Stimulated activated CD4-positive, alpha-beta T cell treated with anti-CD3 and anti-CD28 coated beads, Interleukin-4, amount 100 ng/mL, for 1 hour (primary cell): ENCODE measurements at places on chromosomes 2 and 18.

GRCh38 chr2:144467502-144468137 is 52.3 kb downstream of the ZEB2 start:
- DNase-seq: no peak

GRCh38 chr2:49265471-49265870 is 111.2 kb upstream of the FSHR start:
- no peak for DNase-seq

GRCh38 chr2:23427976-23428375 is 43.0 kb downstream of the KLHL29 start:
- no peak for DNase-seq

- DNase-seq: no peak
These were observed 180.1 kb downstream of the PRPF40A start for GRCh38 chr2:152537081-152537651.

DNA sequence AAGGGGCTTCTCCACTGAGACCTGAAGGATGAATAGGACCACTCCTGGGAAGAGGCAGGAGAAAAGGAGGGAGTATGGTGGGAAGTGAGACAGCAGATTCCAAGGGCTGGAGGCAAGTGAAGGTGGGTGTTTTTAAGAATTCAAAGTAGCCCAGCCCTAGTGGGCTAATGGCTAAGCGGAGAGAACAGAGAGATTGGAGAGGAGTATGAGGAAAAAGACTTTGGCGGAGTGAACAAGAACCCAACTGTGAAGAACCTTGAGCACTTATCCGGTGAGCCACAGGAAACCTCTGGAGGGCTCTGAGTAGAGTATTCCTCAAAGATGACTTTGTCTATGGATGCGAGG is 142.6 kb downstream of the COPS8 start:
- no peak for DNase-seq

DNA sequence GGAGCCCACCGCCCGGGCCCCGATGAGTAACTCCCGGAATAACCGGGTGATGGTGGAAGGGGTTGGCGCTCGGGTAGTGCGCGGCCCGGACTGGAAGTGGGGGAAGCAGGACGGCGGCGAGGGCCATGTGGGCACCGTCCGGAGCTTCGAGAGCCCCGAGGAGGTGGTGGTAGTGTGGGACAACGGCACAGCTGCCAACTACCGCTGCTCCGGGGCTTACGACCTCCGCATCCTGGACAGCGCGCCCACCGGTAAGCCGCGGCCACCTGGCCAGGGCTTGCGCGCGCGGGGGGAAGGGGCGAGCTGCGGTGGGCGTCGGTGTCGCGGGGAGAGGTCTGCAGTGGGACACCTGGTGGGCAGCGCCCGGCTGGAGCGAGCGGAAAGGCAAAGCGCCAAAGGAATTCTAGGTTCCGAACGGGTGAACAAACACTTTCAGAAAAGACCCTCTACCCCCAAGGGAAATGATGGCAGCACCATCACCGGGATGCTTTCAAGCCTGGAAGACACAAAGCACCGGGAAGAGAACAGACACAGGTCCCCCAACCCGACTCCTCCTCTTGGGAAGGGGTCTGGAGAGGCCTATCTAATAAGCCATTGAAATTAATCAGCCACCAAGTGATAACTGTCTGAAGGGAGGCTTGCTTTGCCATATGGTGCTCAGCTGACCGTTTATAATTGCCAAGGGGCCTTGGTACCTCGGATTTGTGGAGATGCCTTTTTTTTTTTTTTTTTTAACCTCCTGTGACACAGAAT is 1.1 kb downstream of the MIB1 start:
- peak; percentile 38 for DNase-seq

GRCh38 chr2:173851141-173851641 is 114.0 kb downstream of the SP3 start:
- no peak for DNase-seq

DNA sequence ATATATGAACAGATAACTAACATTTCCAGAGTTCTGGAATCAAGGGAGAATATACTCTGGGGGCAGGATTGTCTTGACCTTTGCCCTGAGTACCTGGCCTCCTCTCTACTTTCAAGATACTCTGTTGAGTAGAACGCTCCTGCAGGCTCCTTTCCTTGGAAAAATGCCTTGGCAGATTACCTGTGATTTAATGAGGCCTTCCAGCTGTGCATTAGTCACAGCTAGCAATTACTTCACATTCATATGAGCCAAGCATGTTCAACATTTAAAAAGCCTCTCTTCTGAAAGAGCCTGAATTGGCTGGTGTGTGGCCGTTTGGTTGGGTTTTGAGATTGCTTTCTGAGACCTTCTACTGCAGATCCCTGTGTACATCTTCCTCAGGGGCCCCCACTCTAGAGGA is 142.2 kb downstream of the PLCL1 start:
- DNase-seq: no peak

- no peak for DNase-seq
These were observed 30.4 kb downstream of the SRSF7 start for GRCh38 chr2:38720613-38721241.

- DNase-seq: no peak
These were observed 42.1 kb upstream of the KCNG2 start for GRCh38 chr18:79755496-79756142.

- no peak for DNase-seq
These were observed 167.1 kb downstream of the PDE1A start for GRCh38 chr2:182259629-182260150.

DNA sequence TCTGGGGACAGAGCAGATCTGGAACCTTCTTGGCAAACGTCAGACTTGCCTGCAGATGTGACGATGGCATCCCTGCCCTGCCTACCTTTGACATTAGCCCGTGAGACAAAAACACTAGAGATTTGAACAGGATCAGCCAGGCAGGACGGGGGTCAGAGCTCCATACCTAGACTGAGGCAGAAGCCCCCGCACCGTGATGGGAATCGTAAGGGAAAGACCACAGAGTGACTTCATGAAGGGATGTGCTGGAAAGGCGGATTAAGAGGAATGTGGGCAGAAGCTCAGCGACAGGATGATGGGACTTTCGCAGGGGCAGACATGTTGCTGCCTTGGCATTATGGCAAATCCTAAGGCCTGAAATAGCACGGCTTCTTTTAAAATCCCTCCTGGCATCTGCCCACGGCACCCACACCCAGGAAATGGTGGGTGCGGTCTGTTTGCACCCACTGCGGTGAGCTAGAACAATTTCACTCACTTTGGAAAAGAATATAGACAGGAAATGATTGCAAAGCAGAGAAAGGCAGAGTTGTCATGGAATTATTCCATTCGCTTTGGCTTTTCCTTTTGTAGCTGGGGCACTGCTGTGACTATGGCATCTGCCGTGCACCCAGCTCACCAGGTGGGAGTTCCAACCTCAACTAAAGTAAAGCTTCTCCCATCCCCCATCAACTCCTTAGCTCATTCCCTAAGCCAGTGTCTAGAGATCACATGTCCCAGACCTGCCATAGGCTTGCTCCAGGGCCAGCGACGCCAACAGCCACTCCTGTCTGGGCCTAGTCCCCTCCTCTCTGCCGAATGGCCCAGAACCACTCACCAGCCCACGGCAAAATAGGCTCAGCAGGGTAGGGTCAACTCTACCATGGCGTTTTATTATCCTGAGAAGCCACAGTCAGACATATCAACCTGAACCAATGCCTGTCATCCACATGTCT is 112.7 kb upstream of the NPAS2 start:
- DNase-seq: no peak

- peak; percentile 28 for DNase-seq
These were observed 51.4 kb downstream of the UXS1 start for GRCh38 chr2:106142683-106143082.

GRCh38 chr18:75074196-75075015 is 134.5 kb downstream of the PTGR3 start:
- no peak for DNase-seq

GRCh38 chr2:32522770-32523169 is 105.1 kb upstream of the TTC27 start:
- no peak for DNase-seq

GRCh38 chr18:74114116-74114515 is 33.5 kb downstream of the FBXO15 start:
- no peak for DNase-seq

- DNase-seq: no peak
These were observed 174.3 kb downstream of the ERBB4 start for GRCh38 chr2:212364112-212364985.

DNA sequence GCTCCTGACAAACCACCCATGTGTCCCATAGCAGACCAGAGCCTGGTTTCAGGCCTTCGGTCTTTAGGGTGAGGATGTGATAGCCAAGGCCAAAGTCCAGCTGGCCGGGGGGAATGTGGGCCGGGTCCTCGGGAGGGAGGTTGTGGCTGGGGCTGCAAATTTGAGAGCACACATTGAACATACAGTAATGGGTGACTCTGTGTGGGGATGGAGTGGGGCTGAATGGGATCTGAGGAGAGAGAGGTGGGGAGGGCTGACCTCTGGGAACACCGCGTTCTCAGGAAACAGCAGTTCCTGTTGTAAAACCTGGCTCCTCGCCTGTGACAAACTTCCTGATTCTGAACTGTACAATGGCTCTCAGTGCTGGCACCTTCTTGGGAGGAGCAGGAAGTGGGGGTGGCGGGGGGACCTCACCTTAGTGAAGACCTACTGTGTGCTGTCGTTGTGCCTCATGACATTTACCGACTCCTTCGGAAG is 48.8 kb downstream of the MCFD2 start:
- DNase-seq: no peak

DNA sequence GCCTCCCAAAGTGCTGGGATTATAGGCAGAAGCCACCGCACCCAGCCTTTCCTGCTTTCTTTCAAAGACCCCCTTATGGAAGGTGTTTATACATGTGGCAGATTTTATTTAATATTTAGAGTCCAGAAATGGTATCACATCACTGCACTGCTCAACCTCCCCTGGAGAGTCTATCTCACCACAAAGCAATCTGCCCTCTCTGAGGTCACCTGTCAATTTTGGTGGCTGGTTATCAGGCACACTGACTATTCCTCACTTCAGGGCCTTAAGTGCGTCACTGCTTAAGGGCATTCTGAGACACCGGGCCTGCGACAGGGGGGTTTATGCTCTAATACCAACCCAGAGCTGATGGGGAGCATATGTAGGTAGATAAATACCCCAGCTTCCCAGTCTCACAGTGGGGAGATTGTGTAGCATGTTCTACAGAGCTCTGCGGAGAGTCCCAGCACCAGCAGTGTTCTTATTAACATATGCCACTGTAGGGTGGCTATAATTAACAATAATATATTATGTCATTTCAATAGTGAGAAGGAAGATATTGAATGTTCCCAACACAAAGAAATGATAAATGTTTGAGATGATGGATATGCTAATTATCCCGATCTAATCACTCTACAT is 42.7 kb upstream of the ZDBF2 start:
- DNase-seq: no peak

DNA sequence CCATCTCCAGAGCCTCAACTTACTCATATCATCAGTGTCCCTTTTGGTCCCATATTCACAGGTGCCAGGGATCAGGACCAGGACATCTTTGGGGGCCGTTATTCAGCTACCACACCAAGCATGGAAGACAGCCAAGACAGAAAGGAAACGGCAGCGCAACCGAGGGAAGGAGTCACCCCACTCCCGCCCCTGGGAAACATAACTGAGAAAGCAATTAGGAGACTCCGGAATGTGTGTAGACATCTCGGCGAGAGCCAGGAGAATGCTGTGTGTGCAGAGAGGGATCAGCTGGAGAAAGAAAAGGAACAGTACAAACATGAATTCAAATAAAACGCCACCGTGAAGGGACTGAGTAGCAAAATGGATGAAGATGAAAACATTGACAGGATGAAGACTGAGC is 13.4 kb upstream of the BOK start:
- DNase-seq: no peak

DNA sequence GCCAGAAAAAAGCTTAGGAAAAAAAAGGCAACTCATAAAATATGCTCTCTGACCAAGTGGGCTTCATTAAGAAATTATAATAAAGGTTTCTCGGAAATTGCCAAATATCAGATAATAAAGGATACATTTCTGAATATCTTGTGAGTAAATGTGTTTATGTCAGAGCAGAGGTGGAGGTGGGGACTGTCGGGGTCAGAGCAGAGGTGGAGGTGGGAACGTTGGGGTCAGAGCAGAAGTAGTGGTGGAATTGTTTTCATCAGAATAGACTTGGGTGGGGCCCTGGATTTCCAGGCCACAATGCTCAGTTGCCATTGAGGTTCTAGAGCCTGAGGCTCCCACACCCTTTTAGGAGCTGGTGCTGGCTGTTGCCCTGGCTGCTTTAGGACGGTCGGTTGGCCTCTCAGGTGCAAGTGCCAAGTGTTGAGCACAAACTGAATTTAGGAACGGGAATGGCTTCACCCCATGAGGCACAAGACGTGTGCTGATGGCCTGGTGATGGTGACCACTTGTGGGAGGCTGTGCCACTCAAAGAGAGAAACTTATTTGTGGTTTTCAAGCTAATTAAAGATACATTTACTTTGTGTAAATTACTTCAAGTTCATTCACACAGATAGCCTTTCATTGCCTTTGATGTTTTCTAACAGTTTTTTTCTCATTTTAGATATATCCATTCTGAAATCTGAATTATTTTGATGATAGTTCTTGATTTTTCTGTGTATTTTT is 131.5 kb downstream of the ATP9B start:
- peak; percentile 15 for DNase-seq

GRCh38 chr2:55986001-55986400 is 62.4 kb upstream of the EFEMP1 start:
- DNase-seq: no peak

GRCh38 chr18:76619621-76620315 is 124.7 kb upstream of the ZNF516 start:
- DNase-seq: no peak

DNA sequence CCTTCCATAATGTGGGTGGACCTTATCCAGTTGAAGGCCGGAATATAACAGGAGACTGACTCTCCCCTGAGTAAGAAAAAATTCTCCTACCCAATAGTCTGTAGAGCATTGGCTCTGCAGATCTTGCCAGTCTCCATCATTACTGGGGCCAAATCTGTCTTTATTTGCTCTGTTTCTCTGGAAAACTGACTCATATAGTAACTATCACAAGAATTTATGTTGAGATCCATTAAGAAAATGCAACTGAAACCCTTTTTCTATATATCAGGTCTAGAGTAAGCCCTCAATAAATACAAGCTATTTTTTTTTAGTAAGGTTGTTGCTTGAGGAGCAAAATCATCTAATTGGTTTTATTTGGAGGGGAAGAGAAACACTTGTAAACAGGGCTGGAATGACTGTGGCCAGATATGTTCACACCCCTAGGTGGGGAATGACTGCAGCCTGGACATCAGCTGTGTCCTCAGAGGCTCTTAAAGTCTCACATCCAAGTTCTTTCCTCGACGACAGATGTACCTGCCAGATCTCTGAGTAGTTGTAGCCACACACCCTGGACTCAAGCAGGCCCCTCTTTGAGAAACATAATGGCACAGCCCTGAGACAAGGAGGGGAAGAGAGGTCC is 339.7 kb downstream of the TNS1 start:
- DNase-seq: no peak

GRCh38 chr2:11344956-11345677 is 681 bp upstream of the ROCK2 start:
- DNase-seq: no peak

- DNase-seq: no peak
These were observed 92.6 kb downstream of the EPB41L3 start for GRCh38 chr18:5451150-5451549.

- no peak for DNase-seq
These were observed 80.4 kb downstream of the MYOM1 start for GRCh38 chr18:3139406-3139805.

- no peak for DNase-seq
These were observed 137.1 kb downstream of the RPIA start for GRCh38 chr2:88828397-88829137.
